HFFc6 (cell line): ENCODE measurements at places on chromosomes 7 and 10.

- DNase-seq = no peak
Measured at GRCh38 chr10:15052121-15052520, 8.4 kb downstream of the OLAH start.

DNA sequence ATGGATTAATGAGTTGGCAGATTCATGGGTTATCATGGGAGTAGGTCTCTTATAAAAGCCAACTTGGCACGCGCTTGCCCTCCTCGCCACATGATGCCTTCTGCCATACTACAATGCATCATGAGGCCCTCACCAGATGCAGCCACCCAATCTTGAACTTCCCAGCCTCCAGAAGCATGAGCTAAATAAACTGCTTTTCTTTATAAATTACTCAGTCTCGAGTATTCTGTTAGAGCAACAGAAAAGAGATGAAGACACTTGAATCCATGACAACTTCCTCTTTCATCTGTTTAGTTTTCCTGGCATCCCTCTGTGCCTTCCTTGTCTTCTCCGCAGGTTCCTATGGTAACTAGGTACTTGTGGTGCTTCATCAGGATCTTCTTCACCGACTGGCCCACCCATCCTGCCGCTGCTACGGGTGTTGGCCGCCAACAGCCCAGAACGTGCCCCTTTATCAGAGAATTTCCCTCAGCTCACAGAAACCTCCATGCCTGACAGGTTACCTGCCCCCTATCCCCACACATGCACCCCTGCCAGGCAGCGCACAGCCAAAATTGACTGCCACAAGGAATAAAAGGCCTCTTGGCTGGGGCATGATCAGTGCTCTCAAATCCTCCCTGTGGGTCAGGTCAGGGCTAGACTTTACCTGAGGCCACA is 28.0 kb upstream of the PPIF start:
- DNase-seq = no peak

GRCh38 chr7:92987095-92987494 is 130.7 kb downstream of the SAMD9 start:
- peak; percentile 50 for DNase-seq

- DNase-seq = no peak
Measured at GRCh38 chr10:16927546-16927945, 110.3 kb upstream of the RSU1 start.

DNA sequence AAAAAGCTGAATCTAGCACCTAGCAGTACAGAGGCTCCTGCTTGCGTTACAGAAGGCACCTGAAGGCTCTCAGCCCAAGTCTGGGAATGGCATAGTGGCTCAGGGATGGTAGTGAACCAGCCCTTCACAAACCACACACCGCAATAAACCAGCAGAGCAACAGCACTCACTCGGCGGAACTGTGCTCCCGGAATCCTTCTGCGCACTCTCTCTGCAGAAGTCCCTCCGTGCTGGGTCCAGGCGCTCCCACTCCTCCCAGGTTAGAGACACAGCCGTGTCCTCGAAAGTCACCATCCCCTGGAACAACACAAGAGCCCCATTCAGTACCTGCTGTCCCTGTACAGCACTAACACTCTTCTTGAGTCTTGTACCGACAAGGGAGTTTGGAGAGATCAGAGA is 1.5 kb downstream of the ZNF394 start:
- no peak for DNase-seq

GRCh38 chr10:132544744-132545658 is 7.4 kb downstream of the INPP5A start:
- DNase-seq = no peak

- DNase-seq = no peak
Measured at GRCh38 chr7:74396993-74397392, 56.7 kb upstream of the GTF2IRD1 start.

GRCh38 chr10:104680467-104681401 is 39.6 kb downstream of the SORCS3 start:
- DNase-seq = no peak

DNA sequence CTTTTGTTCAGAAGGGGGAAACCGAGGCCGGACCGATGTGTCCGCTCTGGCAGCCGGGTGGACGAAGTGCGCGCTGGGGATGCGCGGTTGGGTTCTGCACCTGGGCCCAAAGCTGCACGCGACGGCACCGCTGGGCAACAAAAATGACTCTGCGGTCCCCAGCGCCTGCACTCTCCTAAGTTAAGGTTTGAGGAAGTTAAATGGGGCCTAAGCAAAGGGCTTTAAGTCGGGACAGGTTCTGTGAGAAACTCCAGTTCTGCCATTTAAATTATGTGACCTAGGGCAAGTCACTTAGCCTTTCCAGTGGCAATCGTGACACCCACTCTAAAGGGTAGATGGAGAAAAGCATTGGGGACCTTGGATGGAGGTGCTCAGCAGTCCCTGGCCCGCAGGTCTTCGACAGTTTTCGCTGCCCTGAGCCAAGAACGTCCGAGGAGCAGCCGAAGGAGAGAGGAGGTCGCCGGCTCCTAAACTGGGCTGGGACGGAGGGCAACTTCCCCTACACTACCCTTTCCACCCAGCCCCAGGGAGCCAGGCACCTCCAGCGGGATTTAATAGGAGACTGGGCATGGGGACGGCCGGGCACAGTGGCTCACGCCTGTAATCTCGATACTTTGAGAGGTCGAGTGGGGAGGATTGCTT is 534 bp upstream of the ACBD5 start:
- DNase-seq = no peak

- no peak for DNase-seq
Measured at GRCh38 chr7:138435231-138435919, 24.7 kb upstream of the TRIM24 start.

GRCh38 chr10:100658269-100658668 is 87.1 kb upstream of the PAX2 start:
- no peak for DNase-seq

DNA sequence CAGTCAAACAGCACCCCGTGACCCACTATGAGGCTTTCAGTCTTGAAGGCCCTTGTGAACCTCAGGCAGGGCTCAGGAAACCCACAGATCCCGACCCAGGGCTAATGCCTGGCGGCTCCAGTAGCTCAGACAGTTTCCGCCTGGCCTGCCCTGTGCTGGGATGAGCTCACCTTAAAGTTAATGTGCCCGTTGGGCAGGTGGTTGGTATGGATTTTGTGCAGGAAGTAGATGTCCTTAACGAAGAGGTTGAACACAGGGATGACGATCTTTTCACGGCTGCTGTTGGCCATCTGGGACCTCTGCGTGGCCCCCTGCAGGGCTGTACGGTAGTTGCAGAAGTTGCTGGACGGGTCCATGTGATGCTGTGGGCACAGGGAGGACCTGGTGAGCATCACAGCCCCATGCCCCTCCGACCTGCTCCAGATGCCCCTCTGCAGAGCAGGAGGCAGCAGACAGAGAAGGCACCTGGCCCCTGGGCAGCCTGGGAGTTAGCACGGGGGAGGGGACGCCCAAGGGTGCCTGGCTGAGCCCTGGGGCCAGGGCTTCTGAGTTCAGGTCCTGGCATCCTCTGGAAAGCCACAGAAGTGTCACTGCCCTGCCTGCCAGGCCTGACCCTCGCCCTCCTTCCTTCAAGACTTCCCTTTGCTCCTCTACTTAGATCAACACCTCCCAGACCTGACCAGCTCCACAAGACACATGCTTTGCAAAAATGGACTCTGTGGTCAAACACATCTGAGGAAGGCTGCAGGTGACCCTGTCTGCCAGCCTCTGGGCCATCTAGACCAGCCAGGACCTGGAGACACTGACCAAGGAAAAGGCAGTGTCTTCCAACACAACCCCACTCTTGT is 59.8 kb downstream of the CSGALNACT2 start:
- no peak for DNase-seq

DNA sequence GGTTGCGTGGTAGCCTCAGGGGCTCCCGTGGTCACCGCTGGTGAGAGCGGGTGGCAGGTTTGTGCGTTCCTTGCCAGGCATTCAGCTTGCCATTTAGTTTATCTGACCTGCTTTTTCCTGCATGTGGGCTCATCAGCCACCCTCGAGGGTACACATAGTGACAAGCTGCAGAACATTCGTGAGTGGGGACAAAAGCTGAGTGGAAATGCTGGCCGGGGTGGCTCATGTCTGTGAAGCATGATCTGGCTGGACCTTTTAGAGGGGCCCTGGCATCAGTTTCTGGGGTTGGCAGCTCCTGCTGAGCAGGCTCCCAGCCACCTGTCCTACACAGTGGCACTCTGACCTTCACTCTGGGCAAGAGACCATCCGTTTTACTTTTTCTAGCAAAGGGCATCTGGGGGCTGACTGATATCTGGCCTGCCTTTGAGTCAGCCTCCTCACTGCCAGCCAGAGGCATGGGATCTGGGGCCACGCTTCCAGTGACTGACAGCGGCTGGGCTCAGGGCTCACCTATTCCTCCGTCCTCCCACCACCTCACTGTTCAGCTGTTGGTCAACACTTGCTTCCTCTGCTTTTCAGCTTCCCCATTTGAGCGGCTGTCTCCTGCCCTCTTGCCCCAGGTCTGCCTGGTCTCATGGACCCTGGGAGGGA is 75.0 kb downstream of the LANCL2 start:
- DNase-seq = no peak

DNA sequence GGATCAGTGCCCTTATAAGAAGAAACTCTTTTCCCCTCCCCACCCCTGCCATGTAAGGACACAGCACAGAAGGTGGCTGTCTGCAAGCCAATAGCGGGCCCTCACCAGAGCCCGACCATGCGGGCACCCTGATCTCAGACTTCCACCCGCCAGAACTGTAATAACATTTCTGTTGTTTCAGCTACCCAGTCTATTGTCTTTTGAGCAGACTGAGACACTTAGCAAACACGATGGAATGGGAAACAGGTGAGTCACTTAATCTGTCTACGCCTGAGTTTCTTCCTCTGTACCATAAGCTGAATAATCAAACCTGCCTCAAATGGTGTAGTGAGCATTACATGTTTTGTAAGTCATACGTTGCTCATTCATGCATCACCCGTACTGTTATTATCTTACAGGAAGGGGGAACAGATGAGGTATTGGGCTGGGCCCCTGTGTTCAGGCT is 58.2 kb downstream of the STRA8 start:
- DNase-seq = peak; percentile 83

DNA sequence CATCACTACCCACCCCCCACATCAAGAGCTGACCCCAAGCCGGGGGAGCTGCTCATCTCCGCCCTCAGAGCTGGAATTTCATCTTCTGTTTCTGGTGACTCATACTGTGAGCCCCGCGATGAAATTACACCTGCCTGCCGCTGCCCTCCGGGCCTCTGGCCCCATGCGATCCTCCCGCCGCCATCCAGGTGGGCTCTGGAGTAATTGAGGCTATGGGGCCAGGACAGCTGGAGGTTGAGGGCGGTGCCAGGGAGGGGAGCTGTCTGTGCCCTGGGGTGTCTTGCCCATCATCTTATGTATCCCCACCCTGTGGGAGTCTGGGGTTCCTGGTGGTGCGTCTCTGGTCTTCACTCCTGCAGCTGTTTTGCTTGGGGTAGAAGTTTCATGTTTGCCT is 9.0 kb downstream of the GTF2IRD1 start:
- DNase-seq = no peak

GRCh38 chr10:113045147-113046055 is 95.4 kb downstream of the TCF7L2 start:
- DNase-seq = peak; percentile 95

GRCh38 chr7:106447318-106447847 is 162.6 kb upstream of the NAMPT start:
- no peak for DNase-seq

DNA sequence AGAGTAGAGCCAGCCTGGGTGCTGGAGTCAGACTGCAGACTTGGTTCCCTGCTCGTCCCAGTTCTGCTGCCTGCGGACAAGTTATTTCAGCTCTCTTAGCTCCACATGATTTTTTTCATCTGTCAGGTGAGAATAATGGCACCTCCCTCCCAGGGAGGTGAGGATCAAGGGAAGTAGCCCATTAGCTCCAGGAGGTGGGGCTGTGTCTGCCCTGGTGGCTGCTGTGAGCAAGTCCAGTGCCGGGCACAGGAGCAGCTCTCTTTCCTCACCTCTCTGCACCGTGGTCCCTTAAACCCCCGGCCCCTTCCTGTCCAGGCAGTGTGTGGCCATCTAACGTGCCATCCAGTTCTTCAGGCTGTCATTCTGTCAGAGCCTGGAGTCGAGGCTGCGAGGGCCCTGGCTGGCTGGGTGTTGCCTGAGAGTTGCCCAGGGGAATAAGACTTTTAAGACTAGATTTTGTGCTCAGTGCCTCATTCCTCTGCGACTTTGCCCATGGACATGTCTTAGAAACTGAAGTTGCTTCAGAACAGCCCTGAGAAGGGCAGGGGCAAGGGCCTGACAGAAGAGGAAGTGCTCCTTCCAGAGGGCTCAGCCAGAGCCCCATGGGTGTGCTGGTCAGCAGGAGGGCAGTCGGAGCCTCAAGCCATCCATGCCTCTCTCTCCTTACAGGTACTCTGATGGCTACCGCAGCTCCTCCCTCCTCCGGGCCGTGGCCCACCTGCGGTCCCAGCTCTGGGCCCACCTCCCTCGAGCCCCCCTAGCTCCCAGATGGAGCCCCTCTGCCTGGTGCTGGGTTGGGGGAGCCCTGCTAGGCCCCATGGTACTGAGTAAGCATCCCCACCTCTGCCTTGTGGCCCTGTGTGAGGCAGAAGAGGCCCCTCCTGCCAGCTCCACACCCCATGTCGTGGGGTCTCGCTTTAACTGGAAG is 5.0 kb downstream of the ABCB8 start:
- DNase-seq = no peak

- no peak for DNase-seq
Measured at GRCh38 chr10:14153570-14154055, 177.1 kb downstream of the FRMD4A start.

DNA sequence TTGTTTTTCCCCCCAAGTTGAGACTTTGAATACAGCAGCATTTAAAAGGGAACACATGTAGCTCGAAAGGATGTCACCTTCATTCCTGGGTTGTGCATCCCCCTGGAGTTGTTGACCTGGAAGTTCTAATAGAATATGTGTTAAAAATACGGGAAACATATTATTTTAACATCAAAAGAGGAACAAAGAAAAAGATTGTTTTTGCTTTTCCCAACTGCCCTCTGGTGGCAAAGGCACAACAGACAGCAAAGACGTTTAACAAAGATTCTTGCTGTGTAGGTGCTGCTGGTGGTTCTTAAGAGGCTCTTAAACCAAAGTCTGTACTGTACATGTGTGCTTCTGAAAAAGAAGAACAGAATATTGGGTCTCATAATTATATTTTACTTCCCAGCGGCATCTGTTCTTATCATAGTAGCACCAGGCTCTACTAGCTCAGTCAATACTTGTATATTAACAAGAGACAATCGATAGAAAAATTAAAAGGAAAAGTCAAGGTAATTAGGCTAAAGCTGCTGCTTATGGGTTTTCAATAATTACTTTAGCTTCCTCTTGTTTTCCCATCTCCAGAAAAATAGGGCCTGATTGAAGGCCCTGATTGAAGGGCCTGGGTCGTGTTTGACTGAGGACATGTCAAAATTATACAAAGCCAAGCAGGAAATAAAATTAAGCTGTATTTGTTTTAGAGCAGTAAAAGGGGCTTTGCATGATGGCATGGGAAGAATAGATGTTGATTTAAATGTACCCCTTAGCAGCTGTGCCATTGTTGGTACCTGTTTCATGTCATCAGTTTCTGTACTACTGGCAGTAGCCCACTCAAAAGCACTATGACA is 384.2 kb upstream of the LRGUK start:
- DNase-seq = peak; percentile 26

GRCh38 chr7:103988468-103989199 is 824 bp downstream of the RELN start:
- no peak for DNase-seq
